ENCODE measurements at places on chromosomes 3 and 15.

DNA sequence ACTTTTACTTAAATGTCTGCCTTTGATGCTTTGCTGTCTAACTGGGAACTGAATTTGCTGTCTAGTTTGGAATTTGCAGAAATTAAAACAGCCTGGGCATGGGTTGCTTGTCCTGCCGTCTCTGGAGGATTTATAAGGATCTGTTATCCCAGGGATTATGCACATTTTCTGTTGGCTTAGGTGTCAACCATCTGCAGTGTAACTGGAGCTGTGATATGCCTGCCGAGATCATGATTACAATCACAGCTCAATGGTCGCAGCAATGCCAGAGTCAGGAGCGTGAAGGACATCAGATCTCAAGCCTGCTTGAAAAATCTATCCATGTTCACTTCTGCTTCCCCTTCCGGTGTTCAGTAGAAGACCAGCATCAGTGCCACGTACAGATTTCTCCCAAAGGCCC, 41.8 kb upstream of the SETMAR start:
- DNase-seq = no peak

GRCh38 chr3:124360155-124360554, 368.2 kb upstream of the ROPN1 start:
- no peak for DNase-seq

- peak; percentile 46 for DNase-seq
These were observed 31.8 kb upstream of the SFMBT1 start for GRCh38 chr3:53077476-53078220.

DNA sequence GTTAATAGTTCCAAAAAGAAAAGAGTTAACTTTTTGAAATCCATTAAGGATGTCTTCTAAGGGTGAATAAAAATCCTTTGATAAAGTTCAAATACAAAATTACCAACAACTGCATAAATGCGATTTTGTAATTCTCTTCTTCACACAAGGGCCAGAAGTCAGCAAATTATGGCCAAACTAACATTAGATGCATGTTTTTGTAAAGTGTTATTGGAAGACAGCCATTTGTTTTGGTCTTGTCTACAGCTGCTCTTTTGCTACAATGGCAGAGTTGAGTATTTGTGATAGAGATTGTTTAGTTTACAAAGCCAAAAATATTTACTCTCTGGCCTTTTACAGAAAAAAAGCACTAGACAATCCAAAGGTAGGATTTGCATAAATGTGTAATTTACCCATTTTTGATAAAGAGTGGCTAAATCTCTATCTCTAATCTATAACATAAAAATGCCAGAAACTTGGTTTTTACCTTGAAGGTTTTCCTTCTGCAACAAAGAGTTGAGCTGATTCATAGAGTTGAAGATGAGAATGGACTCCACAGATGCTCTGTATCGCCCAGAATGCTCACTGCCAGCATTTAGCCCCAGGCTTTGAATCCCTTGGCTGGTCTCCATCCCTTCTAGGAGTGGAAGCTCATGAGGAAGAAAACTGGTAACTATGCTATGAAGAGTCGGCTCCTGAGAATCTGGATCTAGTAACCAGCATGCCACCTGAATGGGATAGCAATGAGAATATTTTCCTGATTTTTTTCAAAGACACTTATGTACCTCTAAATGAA, 64.5 kb downstream of the POLQ start:
- DNase-seq = no peak

DNA sequence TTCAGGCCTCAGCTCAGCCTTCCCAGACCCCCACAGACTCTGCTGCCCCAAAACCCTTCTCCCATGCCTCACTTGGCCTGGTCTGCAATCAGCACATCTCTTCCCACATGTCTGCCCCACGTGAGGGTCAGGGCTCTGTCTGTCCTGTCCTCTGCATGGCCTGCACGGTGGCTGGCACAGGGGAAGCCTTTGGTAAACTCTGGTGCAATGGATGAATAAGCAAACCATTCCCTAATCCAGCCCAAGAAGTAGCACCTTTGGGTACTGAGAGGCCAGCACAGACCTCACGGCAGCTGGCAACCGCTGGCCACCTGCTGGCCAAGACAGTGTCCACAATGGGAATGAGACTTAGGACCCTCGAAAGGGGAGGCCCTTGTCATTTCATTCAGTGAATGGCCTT, 27.7 kb downstream of the ABTB1 start:
- DNase-seq = peak; percentile 56

DNA sequence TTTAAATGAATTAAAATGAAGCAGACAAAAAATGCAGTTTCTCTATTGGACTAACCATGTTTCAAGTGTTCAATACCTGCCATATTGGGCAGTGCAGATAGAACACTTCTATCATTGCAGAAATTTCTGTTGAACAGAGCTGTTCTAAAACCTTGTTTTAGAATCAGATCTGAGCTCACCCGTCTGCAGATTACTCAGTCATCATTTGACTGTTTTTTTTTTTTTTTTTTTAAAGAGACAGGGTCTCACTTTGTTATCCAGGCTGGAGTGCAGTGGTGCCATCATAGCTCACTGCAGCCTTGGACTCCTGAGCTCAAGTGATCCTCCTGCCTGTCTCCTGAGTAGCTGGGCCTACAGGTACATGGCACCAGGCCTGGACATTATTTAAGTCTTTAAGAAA, 128.7 kb downstream of the APBA2 start:
- no peak for DNase-seq

GRCh38 chr3:161149529-161149928, 44.4 kb upstream of the B3GALNT1 start:
- no peak for DNase-seq

GRCh38 chr15:94287794-94288246, 56.5 kb downstream of the MCTP2 start:
- no peak for DNase-seq

- no peak for DNase-seq
These were observed 14.4 kb downstream of the AGTR1 start for GRCh38 chr3:148711981-148712666.

- no peak for DNase-seq
These were observed 383.0 kb downstream of the TBL1XR1 start for GRCh38 chr3:176814285-176814684.

GRCh38 chr15:39976291-39977274, 42.7 kb downstream of the EIF2AK4 start:
- peak; percentile 64 for DNase-seq

Measured in tibial artery (tissue), 4 donors.